ENCODE measurements at places on chromosomes 12 and 14.

DNA sequence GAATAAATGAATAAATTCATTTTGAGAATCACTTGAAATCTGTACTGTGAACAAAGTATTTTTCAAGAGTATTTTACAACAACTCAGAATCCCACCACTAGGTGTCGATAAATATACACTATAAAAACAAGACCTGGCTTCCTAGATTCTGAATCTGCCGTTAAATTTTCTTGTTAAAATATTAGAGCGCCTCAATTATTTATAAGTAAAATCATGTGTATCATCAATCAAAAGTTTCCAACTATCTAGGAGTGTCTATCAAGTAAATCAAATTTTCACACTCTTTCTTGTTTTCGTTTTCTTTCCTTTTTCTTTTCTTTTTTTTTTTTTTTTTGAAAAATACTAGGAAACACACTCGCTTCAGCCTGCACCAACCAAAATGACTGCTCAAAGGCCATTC, 179.2 kb upstream of the DCN start:
- peak; percentile 78 for DNase-seq

DNA sequence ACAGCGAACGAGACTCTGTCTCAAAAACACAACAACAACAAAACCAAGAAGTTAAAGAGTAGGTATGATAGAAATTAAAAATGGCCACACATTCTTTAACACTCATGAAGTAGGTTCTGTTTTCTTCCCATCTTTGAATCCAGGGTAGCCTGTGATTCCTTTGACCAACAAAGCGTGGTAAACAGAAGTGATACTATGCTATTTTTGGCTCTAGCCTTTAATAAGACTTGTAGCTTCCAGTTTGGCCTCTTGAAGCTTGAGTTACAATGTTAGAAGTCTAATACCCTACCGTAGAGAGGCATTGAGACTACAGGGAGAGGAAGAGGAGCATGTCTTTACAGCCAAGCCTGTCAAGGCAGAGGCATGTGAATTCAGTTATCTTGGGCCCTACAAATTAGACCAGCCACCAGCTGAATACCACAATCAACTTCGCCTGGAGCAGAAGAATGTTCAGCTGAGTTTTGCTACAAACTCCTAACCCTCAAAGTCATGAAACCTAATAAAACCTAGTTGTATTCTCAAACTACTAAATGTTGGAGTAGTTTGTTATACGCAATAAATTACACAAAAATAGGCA, 4.9 kb upstream of the NEMF start:
- peak; percentile 71 for DNase-seq

DNA sequence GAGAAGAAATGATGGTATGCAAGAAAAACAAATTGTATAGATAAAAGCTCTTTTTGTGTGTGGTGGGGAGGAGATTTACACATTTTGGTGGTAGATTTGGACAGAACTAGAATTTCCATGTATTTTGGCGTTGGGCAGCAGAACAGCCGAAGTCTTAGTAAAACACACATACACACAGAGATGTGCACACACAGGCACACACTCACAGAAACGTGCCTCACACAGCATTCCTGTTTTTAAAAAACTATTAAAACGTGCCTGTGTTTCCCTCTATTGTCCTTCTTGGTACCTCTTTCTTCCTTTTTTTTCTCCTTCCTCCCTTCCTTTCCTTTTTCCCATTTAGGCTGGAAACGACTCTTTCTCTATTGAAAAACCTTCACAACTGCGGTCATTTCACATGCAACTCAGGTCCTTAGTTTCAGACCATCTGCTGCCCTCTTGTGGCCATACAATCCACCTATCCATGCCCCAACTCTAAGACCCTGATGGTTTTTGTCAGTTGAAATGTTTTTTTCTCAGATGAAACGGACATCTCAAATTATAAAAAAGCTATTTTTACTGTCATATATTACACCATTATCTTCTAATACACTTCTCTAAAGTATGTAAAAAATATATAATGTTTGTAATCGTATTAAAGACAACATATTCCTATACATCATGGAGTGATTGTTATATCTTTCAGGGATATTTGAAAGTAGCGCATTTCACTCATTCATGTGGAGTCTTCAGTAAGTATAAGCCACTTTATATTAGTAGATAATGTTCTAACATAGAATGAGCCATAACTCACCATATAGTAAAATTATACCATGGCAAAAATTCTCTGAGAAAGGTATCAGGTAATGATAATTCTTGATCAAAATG, 386.7 kb upstream of the NOVA1 start:
- DNase-seq, result peak; percentile 86

DNA sequence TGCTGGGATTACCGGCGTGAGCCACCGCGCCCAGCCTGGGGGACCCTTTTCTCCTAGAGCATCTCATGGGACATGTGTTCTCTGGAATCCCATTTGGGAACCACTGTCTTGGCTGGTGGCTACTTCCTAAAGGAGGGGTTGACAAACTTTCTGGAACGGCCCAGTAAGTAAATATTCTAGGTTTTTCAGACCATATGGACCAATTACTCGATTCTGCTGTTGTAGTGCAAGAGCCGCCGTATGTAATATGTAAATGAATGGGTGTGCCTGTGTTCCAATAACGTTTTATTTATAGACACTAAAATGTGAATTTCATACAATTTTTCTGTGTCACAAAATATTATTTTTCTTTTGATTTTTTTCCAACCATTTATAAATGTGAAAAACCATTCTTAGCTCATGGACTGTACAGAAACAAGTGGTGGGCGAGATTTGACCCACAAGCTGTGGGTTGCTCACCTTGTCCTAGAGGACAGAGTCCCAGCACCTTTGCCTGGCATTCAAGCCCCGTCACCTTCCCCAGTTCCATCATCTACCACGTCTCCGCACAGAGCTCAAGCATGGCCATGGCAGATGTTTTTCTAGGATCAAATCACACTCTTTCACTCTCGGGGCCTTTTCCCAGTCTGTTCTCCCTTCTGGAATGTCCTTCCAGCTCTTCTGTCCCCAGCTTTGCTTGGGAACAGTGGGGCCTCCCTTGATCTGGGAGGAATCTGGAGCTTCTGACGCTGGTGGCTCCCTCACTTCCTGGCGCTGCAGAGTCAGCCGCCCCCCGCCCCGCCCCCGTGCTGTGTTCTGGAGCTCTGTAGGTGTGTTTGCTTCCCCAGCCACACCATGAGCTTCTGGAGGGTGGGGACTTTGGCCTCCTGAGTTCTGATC, 17.9 kb upstream of the RCOR1 start:
- no peak for DNase-seq

DNA sequence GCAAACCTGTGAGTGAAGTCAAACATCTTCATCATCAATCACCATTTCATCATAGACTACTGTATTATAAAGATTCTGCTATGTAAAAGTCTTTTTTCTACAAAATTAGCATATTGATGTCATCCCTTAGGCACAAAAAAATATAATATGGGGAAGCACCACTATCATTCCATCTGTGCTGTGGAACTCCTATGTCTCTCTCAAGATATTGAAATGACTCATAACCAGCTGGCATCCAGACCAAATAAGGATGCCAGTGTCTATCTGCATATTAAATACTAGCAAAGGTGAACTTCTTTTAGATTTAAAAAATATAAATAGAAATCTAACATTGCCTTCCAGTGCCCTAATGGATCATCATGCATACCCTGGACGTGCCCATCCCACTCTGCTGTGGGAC, 17.9 kb upstream of the DCAF5 start:
- DNase-seq, result no peak

GRCh38 chr12:54749191-54749818, 101.1 kb upstream of the DCD start:
- DNase-seq, result peak; percentile 85

GRCh38 chr14:54642801-54643695, 76.1 kb downstream of the SAMD4A start:
- peak; percentile 70 for DNase-seq

DNA sequence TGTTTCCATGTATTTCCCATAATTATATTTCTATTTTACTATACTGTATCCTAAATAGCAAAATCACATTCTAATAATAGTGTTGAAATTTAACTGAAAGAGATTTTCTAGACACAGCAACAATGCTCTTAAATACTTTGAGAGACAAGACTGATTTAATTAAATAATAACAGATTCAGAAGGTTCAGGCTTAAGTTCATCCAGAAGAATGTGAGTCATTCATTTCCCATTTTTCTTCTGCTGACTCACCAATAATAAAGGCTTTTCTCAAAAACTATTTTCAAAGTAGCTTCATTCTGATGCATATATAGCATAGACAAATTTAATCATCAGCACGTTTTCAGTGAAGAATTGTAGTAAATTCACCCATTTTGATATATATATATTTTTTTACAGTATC, 481.4 kb downstream of the MDGA2 start:
- no peak for DNase-seq

Data from Karpas-422 (cell line).